ENCODE measurements at places on chromosomes 1 and 21. TPM values are rescaled to one million over a fixed set of nuclear protein-coding genes. Genes with fewer than 3 reads are reported as not detected.
A peak's percentile ranks its signal among the peaks of the same experiment; 100 is the strongest.

- no peak for DNase-seq
Measured at GRCh38 chr1:1359664-1360468, 1.5 kb upstream of the MXRA8 start.

DNA sequence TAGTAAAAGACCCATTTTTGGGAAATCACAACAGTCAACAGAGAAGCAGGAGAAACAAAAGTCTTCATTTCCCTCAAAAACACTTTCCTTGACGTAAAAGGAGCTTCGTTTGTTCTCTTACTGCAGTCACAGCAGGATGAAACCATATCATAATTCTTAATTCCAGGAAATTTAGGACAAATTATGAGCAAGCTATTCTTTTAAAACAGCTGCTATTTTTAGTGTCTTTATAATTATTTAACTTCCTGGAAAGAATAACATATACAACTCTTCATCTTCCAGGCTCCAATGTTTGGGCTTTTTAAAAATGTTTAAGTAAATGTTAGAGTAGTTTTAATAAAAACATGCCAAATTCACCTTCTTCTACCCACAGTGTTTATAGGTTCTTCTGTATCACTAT, 563.5 kb downstream of the LTN1 start:
- DNase-seq: no peak

GRCh38 chr1:192849442-192849841, 40.6 kb downstream of the RGS2 start:
- DNase-seq: no peak

DNA sequence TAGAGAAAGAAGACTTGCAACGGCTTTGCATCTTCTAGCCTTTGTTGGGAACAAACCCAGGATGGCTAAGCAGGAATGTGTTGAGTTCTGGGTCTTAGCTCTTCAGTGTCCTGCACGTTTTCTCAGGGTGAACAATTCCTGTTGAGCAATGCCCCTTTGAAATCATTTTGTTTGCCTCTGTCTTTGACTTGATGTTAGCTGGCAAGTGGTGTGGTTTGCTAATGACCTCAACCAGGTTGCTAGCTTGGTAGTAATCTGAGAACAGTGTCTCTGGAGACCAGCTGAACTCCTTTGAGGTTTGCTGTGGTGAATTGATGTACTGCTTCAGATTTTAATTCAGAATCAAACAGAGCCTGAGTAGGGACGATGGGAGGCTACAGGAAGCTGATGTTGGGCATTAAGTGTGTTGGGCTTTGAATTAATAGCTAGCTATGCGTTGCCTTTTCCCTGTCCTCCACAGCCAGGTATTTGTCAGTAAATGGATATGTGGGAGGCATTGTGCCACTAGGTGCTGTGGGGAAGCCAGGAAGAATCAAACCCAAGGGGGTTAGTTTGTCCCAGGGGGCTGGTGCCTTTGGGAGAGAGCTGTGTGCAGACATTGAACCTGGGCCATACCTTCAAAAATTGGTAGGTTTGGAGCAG, 23.3 kb upstream of the SRSF10 start:
- DNase-seq: no peak

GRCh38 chr1:93288558-93288957, 57.1 kb upstream of the DR1 start:
- DNase-seq: no peak

- DNase-seq: no peak
Measured at GRCh38 chr1:64917328-64917861, 49.0 kb downstream of the JAK1 start.

DNA sequence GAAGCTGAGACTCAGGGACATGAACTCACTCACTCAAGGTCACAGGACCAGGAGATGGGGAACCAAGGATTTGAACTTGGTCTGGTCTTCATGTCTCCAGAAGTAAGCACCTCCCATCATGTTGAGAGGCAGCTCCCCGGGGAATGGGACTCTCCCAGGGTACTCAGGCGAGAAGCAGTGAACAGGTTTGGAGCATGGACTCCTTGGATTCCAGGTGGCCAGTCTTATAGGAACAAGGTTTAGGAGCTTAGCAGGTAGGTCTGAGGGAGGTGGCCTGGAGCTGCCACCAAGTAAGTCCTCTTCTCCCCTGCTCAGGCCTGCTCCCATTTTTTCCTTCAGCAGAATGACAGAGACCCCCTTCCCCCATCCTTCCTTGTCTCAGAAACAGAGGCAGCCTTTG, 14.9 kb upstream of the ARHGEF10L start:
- no peak for DNase-seq

DNA sequence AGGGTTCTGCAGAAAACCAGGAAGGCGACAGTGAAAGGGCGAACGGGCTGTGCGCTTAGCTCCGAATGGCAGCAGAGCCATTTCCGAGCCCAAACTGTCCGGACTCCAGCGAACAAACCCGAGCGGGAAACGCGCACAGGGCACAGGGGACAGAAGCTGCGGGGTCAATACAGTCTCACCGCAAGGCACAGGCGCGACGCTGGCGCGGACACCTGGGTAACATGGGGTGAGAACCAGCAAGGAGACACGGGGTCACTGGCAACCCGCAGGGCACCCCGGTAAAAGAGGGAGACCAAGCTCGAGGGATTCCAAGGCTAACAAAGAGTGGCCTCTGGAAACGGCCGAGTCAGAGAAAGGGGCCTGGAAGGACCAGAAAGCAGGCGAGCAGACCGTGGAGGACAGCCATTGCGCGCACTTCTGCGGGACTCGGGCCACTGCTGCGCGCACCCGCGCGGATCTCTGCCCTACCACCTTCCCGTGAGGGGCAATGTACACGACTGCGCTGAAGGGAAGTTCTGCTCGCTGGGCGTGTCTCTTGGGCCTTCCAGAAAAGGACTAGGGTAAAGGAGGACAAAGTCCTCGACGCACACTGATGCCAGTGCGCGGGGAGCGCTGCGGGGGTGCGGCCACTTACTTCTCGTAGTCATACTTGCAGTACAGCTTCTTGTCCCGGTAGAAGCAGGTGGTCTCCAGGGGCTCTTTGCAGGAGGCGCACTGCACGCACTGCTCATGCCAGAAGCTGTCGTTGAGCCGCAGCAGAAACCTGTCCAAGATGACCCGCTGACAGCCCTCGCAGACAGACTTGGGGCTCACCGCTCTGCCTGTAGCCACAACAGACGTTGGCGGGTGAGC, 3.8 kb downstream of the LMX1A start:
- no peak for DNase-seq

DNA sequence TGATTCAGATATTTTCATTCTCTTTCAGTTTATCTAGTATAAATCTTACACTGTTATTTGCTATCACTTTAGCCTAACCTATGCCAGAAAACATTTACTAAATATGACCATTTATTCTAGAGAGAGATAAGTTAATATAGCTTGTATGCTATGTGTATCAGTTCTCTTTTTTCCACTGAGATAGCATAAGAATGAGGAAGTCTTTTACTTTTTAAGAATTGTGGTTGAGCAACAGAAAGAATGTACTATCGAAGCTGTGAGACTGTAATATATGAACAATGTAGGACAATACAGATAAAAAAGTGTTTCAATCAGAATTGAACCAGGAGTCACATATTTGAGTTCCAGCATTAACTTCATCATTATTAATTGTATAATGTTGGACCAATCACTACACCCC, 479.9 kb upstream of the PLXNA2 start:
- DNase-seq: no peak

GRCh38 chr1:59674595-59674994, 140.2 kb upstream of the HOOK1 start:
- no peak for DNase-seq

CFAP107 gene
- 1.0 TPM for polyA plus RNA-seq

GRCh38 chr1:160720356-160721085, 8.9 kb upstream of the CD48 start:
- no peak for DNase-seq

FGR gene
- 1.4 TPM for polyA plus RNA-seq

DNA sequence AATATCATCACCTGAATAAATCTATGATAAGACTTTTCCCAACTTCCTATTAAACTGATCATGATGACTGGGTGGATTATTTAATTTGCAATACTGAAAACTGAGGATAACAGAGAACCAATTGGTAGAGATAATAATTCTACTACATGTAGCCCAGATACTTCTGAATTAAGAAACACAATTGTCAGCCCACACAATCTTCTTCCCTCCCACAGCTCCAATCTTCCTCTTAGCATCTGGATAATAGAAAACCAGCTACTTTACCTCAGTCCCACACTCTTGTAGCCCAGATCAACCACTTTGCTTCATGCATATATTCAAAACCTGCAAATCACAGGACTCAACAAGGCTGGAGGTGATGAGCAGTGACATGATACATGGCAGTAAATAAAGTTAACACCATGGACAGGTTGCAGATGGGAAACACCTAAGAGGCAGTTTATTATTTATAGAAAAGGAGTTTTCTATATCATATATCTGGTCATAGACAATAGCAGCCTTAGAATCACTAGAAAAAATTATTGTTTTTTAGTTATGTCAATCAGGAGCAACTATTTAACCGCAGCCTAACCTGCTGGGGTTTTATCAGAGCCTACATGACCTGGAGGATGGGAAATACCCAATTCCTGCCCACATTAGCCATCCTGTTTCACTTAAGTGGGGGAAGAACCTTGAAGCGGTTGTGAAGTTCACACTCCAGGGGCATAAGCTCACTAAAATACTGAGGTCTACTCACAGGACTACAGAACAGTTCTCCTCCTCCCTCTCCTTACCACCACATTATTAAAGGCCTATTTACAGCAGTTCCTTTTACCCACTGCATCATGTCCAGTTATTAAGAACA, 16.7 kb downstream of the FRRS1 start:
- no peak for DNase-seq

GRCh38 chr21:45590726-45591618, 48.7 kb upstream of the SLC19A1 start:
- DNase-seq: no peak

DNA sequence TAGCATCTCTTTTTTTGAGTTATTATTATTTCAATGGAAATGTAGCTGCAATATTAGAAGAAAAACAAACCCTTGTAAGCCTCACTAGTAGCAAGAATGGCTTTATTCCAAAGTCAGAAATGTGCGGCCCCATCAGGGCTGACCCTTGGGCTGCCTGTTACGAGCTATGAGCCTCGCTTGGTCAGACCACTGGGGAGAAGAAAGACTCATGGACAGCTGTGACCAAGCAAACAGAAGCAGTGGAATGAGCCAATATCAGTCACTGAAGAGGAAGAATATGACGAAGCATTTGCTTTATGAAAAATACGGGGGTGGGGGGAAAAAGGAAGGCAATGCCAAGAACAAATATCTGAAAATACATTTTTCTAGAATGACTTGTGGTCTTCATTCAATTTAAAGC, 504.5 kb downstream of the LMO4 start:
- DNase-seq: no peak

GRCh38 chr1:204207136-204207616, 6.6 kb downstream of the GOLT1A start:
- peak; percentile 51 for DNase-seq

DNA sequence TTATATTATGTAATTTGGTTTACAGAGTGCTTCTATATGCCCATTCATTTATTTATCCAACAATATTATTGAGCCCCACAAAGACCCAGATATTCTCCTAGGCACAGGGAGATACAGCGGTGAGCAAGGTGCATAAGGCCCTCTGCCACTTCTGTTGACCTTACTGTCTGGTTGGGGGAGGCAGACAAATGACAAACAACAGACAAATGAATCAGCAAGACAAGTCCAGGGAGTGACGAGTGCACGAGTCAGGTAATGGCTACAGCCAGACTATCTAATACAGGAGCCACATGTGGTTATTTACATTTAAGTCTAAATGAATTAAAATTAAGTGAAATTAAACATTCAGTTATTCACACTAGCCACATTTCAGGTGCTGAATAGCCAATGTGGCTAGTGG, 22.0 kb upstream of the BCAR3 start:
- DNase-seq: no peak

GRCh38 chr1:53324728-53325297, 3.1 kb downstream of the LRP8 start:
- no peak for DNase-seq

DNA sequence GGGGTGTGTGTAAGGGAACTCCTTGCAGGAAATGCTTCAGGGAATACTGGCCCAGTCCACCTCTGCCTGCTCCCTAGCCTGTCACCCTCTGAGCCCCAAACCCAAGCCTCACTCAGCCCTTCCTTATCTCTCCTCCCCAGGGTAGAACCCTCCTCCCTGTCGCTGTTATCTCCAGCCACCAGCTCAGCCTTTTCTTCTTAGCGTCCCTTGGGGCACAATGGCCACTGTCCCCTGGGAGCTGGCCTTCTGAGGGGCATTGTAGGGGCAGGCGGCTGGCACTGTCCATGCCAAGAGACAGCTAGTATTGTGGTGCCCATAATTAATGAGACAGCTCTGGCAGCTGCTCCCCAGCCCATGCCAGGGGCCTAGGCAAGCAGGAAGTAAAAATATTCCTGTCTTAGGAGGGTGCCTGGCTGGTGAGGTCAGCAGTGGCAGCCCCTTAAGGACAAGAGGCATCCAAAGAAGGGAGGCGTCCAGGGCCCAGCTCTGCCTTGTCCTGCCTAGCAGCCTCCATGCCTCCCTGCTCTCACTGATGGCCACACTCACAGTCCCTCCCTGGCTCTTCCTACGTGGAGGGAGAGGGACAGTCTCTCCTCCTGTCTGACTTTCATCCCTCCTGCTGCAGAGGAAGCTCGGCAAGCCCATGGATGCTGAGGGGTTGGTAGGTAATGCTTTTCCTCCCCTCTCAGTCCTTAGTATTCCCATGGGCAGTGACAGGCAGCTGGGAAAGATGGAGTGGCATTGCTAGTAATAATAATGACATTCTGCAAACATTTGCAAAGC, 37.5 kb downstream of the KCNQ4 start:
- no peak for DNase-seq

- DNase-seq: no peak
Measured at GRCh38 chr1:33712186-33712585, 151.7 kb upstream of the HMGB4 start.

DNA sequence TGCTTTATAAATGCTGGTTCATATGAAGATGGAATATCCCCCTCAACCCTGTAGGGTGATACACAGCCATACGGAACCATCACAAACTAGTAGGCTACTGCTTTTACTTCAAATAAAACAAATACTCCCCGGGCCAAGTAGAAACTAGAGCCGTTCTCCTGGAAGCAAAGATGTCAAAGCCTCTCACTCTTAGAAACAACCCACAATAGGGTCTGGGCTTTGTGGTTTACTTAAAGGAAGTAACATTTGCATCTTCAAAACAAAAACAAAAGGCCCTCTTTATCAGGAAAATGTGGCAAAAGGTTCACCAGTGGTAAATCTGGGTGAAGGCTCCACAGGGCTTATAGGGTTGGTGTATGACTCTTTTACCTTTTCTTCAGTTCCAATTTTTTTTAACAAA, 49.8 kb downstream of the HLCS start:
- DNase-seq: no peak

LCE1E gene
- polyA plus RNA-seq: not detected

DNA sequence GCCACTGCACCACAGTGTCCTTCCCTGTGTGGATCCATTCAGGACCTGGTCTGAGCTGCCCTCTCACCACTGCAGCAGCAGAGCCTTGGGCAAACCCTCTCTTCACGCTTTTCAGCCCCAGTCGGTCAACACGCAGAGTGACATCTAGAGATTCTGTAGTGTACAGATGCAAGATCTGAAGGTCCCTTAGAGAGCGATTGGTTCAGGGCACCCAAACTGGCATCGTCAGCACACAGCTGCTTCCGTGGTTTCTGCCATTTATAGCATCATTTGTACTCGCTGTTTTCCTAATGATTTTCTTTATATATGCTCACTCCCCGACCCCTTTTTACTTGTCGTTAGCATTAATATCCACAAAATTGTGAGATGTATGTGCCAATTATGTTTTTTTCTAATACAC, 1.5 kb upstream of the ASCL5 start:
- no peak for DNase-seq
